ENCODE measurements at places on chromosomes 6 and 20.
A peak's percentile ranks its signal among the peaks of the same experiment; 100 is the strongest.

- DNase-seq: no peak
Measured at GRCh38 chr20:33853507-33853813, 42.3 kb downstream of the CHMP4B start.

GRCh38 chr6:51118792-51119191 is 300.1 kb downstream of the TFAP2B start:
- DNase-seq: no peak

DNA sequence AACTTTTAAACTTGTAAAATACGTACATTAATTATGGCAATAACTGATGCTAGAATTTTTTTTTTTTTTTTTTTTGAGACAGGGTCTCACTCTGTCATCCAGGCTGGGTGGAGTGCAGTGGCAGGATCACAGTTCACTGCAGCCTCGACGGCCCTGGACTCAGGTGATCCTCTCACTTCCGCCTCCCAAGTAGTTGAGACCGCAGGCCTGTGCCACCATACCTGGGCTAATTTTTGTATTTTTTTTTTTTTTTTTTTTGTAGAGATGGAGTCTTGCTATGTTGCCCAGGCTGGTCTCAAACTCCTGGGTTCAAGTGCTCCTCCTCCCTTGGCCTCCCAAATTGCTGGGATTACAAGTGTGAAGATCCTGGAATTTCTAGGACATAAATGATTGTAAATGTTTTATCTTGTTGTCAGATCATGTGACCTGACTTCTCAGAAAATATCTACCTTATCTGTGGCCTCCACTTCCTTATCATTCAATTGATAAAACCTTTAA is 2.2 kb upstream of the CD2AP start:
- DNase-seq: no peak

DNA sequence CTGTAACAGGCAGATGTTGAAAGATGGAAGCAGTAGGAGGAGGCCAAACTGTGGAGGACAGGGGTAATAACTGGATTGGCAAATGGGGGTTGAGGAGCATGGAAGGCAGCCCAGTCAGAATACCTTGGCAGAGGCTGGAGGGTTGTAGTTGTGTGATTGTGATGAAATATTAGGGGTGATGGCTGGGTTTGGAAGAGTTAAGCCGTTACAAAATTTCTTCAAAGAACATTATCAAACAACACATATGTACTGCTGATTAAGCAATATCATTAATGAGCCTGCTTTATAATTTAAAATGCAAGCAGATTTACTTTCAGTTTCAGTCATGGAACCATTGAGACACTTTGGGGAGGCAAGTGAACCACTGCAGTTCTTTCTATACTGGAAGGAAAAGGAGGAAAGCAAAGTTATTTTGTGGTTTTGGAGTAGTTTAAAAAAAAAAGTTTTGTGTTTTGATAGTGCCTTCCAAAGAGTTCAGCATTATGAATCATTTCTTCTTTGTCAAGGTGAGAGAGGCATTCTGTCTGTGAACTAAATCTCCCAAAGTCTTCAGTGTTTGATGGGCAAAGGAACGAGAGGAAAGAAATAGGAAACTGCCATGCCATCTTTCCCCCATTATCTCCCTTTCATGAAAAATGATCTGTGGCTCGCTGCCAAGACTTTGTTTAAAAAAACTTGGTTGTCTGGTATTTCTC is 20.7 kb downstream of the FOXO3 start:
- DNase-seq: no peak

- no peak for DNase-seq
Measured at GRCh38 chr6:70390067-70390466, 23.2 kb upstream of the FAM135A start.

- DNase-seq: no peak
Measured at GRCh38 chr20:10639737-10640556, 33.9 kb downstream of the JAG1 start.

- no peak for DNase-seq
Measured at GRCh38 chr20:7437311-7437710, 502.9 kb downstream of the HAO1 start.

GRCh38 chr20:32822225-32822624 is 2.5 kb downstream of the MAPRE1 start:
- DNase-seq: no peak

DNA sequence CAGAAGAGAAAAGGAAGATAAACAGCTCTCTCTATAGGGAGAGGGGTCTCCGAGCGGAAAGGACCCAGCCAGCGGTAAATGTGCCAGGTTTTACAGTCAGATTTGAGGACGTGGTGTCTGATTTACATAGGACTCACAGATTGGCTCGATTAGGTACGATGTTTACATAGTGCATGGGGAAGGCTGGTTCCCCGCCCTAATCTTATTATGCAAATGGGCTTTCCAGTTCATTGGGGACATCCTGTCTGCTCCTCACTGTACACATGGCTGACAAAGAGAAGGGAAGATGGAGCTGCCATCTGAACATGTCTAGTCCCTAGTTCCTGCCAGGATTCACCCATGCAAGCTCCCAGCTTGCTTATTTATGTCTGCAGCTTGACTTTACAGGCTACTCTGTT is 119.9 kb downstream of the RNF144B start:
- no peak for DNase-seq

- no peak for DNase-seq
Measured at GRCh38 chr20:53154540-53154939, 182.4 kb downstream of the TSHZ2 start.

GRCh38 chr6:11419763-11420453 is 117.6 kb upstream of the TMEM170B start:
- no peak for DNase-seq

- DNase-seq: no peak
Measured at GRCh38 chr6:109824105-109824504, 133.0 kb downstream of the FIG4 start.

DNA sequence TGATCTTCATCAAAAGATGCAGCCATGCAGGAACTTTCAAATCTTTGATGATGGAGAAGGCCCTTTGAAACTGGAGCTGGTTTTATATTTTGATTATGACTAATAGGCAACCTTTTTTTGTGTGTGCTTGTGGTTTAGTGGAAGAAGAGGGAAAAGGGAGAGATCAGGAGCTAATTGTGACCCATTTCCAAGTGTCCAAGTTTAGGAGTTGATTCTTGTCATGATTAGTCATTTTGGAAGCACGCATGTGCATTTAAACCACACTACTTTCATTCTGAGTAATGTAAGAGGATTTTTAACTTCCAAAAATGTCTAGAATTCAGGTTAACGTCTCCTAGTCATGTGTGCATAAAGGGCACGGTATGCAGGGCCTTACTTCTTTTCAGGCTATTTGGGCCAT is 3.5 kb downstream of the FOXO3 start:
- no peak for DNase-seq

DNA sequence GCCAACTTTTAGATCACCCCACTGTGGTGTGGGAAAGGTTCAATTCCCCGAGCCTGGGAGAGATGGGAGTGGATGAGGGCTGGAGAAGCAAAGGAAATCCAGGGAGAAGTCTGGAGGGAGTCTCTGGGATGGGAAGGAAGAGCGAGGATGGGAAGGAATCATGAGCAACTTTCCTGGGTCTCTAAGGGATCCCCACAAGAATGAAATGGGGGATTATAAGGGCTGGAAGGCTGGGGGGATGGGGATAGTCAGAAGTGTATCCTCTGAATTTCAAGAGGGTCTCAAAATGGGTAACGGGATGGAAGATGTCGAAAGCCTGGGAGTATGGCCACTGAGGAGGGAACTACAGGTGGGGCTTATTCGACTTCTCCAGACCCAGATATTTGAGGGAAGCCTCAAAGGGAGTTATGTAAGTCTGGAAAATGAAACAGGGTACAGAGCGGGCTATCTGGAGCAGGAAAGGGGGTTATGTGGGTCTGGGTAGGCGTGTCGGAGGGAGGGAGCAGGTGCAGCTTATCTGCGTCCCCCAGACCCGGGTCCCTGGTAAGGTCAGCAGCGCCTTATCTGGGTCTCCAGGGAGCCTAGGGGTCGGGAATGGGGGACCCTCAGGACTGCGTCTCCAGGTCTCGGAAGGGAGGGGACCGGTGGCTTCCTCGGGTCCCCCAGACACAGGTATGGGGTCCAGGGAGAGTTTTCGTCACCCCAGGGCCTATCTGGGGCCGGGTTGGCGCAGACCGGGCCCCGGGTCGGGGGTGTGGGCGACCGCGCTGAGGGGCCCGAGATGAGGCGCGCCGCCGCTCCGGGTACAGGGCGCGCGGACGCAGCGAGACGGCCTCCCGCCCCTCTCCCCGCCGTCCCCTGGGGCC is 550 bp downstream of the PLAGL2 start:
- peak; percentile 16 for DNase-seq

DNA sequence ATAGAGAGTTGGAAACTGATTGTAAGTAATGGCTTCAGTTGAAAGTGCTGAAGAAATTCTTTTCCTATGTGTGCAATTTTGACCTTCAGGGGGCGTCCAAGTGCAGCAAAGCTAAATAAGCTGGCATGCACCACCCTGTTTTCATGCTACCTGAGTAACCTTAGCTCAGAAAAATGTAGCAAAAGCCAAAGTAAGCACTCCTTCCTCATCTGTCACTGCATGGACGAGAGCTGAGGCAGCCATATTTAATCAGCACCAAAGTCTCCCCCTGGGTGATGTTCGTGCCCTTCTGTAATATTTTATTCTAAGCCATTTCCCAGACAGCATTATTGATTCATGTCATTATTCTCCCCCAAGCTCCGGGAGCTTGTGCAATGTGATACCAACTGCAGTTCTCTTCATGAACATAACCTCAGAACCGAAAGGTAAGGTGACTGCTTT is 123.1 kb downstream of the RPS12 start:
- no peak for DNase-seq

DNA sequence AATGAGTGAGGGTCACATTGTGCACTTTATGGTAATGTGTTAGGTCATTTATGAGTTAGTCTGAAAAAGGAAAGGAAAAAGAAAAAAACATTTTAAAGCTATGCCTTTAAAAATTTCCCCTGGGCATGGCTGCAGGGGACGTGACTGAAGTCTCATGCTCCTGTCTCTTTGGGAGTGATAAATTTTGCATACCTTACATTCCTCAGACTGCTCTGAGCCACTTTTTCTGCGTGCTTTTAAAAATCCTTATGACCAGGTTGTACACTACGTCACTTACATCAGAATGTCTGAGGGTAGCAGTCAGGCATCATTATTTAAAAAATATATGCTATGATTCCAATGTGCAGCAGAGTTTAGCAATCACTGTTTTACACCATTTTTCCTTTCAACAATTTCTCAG is 121.2 kb downstream of the RFPL4B start:
- no peak for DNase-seq

DNA sequence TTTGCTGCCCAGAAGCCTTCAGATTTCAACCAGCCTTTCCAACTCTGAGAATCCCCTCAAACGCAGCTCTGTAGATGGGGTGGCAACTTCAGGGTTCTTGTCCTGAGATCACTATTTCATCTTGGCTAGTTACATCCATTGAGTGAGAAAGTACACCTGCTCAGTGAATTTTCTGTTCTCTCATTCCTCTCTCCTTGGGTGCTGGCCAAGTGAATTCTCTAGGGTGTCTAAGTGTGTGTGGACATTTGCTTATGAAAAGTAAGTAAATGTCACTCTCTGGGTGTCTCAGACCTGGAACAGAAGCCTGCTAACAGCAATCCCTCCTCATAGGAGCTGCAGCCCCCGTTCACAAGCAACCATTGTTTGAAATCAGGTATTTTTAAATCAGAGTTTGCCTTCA is 3.8 kb downstream of the RIN2 start:
- DNase-seq: no peak

DNA sequence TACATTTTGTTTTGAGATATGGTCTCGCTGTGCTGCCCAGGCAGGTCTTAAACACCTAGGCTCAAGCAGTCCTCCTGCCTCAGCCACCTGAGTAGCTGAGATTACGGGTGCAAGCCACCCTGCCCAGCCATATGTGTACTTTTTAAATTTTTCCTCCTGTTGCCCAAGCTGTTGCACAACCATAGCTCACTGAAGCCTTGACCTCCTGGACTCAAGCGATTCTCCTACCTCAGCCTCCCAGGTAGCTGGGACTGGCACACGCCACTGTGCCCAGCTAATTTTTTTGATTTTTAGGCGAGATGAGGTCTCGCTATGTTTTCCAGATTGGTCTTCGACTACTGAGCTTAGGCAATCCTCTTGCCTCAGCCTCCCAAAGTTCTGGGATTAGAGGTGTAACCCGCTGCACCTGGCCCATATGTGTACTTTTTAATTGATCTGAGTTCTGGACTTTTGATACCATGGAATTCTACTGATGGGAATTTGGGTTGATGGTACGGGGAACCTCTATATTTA is 44.9 kb downstream of the ITCH start:
- DNase-seq: no peak

DNA sequence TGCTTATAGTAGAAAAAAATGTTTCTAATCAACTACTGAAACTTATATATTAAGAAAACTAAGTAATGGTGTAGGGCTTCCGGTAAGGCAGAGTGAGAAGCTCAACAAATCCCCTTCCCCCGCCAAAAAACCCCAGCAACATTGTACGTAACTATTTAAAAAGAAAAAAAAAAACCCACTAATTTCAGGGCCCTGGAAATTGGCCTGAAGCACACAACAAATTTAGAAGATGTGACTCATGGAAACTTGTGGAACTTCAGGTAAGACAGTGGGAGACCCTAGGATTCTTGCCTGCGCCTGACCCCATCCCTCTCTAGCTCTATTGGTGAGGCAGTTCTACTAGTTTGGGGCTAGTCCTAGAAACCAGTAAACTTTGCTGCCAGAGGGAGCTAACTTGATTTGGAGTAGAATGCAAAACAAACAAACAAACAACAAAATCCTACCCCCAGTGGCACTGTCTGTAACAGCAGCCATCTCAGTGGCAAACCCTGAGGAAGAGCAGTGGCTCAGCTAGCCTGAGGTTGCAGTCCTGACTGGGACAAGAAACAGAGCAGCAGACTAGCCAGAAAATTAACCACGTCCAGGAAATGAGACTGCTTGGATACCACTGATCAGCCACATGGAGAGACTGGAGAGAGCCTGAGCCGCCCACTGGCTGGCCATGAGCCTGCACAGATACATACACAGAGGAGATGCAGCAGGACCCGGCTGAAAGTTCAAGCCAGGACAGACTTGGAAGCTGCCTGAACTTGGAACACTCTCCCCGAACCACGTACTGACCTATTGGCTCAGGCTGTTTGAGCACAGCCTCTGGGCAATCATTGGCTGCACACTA is 135.1 kb downstream of the TBXT start:
- DNase-seq: no peak

Data from activated CD4-positive, alpha-beta T cell treated with anti-CD3 and anti-CD28 coated beads for 4 hours (primary cell).